Effector memory CD8-positive, alpha-beta T cell (primary cell): ENCODE measurements at places on chromosomes 12 and 14.

DNA sequence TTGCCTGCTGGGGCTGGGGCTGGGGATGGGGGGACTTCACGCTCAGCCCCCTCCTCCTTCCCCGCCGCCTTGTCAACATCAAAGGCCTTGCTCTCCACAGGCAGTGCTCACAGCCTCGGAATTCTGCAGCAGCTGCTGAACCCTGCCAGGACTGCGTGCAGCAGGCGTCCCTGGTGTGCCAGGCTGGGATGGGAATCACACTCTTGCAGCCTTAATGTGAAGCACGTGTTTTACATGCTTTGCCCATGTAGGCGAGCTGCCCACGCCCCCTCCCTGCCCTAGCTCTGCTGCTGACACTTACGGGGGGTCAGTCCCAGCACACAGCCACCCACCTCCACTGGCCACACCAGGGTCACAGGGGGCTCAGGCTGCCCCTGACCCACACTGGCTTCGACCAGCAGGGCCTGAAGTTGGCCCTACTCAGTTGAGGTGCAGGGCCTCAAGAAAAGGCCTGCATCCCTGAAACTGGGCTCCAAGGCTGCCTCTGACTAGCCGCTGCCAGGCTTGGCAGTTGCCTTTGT lies 276.2 kb upstream of the RTL1 start:
- H3K27me3 ChIP-seq: peaks cover 9% of the 10 kb centered on the region
- H3K4me3 ChIP-seq: no peak overlapping the region
- H3K4me1 ChIP-seq: no peaks in the 10 kb centered on the region
- no peak overlapping the region for H3K27ac ChIP-seq
- DNase-seq: no peak

DNA sequence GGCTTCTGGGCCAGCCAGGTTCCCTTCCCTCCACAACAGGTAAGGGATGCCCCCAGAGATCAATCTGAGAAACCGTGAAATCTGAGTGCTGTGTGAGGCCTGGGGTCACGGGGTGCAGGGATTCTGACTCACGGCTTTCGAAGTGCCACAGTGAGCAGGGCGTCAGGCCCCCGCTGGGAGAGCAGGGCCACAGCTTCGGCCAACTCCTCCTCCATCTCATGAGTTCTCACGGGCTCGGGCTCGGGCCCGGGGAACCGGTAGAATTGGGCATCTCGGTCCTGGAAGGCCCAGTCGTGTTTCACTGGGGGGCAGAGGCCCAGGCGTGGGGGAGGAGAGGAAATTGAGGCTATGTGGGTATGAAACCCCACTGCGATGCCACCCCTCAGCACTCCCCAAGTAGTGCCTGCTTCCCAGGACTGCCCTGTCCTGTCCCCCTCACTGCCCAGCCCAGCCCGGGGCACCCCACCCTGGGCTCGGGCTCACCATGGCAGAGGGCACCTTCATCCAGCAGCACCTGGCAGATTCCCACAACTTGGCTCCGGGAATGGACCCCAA lies 7.7 kb downstream of the RAPGEF3 start:
- no peak overlapping the region for H3K4me3 ChIP-seq
- no peak overlapping the region for H3K27ac ChIP-seq
- H3K36me3 ChIP-seq: no peaks in the 10 kb centered on the region
- peaks cover 31% of the 10 kb centered on the region for H3K27me3 ChIP-seq
- H3K4me1 ChIP-seq: peaks cover 13% of the 10 kb centered on the region

DNA sequence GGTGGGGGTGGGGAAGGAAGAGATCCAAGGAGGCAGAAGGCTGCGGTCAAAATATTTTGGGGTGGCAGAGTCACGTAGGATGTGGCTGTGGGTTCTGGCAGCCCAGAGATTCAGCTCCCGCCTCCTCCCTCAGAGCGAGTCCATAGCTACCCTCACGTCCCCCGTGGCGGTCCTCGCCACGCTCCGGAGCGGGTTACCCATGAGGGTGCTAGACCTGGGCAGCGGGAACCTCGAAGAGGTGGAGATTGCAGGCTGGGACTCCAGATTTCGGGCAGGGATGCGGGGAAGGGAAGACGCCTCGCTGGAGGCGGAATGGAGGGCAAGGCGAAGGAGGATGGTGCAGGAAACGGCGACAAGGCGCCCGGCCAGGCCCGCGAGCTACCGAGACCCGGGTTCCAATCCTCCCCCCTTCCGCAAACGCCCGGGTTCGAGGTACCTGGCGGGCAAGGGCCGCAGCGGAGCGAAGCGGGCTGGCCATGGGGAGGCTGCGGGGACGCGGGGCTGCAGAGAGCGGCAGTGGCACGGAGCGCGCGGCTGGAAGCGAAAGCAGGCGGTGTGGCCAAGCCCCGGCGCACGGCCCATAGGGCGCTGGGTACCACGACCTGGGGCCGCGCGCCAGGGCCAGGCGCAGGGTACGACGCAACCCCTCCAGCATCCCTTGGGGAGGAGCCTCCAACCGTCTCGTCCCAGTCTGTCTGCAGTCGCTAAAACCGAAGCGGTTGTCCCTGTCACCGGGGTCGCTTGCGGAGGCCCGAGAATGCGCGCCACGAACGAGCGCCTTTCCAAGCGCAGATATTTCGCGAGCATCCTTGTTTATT lies 46.2 kb downstream of the BCAT1 start:
- no peak overlapping the region for H3K27ac ChIP-seq
- H3K27me3 ChIP-seq: peaks cover 15% of the 10 kb centered on the region
- peak overlapping the region; percentile 87 for H3K4me3 ChIP-seq
- DNase-seq: no peak
- H3K4me1 ChIP-seq: peaks cover 17% of the 10 kb centered on the region

DNA sequence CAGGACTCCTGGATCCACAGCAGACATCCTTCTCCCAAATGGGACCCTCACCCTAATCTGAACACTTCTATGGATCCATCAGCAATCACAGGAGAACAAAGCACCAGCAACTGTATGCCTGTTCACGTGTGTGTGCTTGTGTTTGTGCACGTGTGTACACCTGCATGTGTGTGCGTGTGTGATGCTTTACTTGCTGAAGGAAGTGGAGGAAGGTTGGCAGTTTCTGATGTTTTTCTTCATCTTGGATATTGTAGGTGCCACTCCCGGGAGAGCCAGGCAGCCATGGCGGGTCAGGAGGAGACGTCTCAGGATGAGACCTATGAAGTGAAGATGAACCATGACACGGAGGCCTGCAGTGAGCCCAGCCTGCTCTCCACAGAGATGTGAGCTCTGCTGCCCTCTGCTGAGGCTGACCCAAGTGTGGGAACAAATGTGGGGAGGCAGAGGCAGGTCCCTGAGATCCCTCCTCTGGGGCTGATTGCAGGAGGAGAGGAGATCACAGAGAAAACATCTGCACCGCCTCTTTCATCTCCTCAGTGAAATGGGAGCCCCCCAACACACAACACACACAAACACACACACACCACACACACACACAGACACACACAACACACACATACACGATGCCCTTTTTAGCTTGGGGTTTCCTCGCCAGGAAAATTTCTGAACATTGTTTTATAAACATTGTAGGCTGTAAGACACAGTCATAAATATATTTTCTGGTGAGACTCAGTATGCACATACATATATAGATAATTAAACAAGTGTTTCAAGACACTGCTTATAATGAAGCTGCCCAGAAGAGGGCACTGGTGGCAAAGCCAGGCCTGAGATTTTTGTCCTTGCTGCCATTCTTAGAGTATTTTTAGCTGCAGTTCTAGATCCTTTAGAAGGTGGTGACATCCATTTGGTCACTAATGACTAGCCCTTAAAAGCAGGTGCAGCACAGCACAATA lies 112.2 kb upstream of the FKBP4 start:
- H3K4me1 ChIP-seq: peaks cover 14% of the 10 kb centered on the region
- peak overlapping the region; percentile 95 for H3K27ac ChIP-seq
- DNase-seq: peak; percentile 48
- peaks cover 13% of the 10 kb centered on the region for H3K36me3 ChIP-seq
- H3K27me3 ChIP-seq: no peaks in the 10 kb centered on the region

- H3K36me3 ChIP-seq: no peaks in the 10 kb centered on the region
- H3K27ac ChIP-seq: no peak overlapping the region
- DNase-seq: no peak
- no peaks in the 10 kb centered on the region for H3K27me3 ChIP-seq
Observed at GRCh38 chr14:68548194-68549076, 244.4 kb downstream of the ZFP36L1 start.

DNA sequence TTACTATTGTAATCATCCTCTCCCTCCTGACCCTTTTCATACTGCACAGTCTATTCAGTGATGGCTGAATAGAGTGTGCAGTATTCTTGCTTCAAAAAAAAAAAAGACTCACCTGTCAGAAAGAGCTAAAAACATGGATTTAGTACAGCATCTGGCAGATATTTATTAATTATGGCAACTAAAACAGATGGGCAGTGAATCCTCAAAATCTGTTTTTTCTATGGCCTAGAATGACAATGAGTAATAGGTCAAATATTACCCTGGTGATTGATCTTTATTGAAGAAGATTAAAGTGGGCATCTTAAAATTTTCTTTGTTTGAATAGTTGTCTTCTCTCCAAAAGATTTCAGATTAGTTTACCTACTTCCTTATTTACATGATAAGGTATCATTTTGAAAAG lies 543.6 kb downstream of the FOXG1 start:
- no peaks in the 10 kb centered on the region for H3K36me3 ChIP-seq
- no peak overlapping the region for H3K4me3 ChIP-seq
- no peak for DNase-seq
- no peaks in the 10 kb centered on the region for H3K4me1 ChIP-seq
- H3K27ac ChIP-seq: no peak overlapping the region

DNA sequence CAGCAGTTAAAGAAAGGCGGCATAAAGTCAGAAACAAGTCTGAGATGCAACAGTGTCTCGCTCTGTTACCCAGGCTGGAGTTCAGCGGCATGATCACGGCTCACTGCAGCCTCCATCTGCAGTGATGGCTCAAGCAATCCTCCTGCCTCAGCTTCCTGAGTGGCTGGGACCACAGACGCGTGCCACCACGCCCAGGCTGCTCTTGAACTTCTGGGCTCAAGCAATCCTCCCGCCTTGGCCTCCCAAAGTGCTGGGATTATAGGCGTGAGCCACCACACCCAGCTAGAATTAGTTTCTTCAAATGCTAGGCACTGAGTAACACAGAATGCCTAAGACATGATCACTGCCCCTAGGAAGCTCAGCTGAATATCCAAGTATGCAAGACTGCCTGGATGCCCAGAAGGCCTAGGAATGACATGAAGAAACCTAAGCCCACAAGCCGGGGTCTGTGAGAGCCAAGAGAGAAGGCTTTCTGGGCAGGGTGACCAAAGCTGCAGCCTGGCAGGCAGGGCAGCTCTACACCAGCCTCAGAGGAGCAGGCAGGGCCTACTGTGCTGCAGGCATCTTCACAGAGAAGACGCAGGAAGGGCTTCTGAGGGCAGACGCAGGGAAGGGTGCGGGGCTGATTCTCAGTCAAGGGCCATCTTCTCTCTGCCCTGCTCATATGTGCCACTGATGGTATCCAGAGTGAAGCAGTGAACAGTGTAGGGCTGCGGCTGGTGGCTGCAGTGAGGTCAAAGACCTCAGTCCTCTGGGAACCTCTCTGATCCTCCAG lies 4.3 kb upstream of the PPP2R5C start:
- no peak for DNase-seq
- H3K4me3 ChIP-seq: peak overlapping the region; percentile 7
- H3K36me3 ChIP-seq: peaks cover 34% of the 10 kb centered on the region
- peaks cover 23% of the 10 kb centered on the region for H3K4me1 ChIP-seq
- H3K27me3 ChIP-seq: no peaks in the 10 kb centered on the region

DNA sequence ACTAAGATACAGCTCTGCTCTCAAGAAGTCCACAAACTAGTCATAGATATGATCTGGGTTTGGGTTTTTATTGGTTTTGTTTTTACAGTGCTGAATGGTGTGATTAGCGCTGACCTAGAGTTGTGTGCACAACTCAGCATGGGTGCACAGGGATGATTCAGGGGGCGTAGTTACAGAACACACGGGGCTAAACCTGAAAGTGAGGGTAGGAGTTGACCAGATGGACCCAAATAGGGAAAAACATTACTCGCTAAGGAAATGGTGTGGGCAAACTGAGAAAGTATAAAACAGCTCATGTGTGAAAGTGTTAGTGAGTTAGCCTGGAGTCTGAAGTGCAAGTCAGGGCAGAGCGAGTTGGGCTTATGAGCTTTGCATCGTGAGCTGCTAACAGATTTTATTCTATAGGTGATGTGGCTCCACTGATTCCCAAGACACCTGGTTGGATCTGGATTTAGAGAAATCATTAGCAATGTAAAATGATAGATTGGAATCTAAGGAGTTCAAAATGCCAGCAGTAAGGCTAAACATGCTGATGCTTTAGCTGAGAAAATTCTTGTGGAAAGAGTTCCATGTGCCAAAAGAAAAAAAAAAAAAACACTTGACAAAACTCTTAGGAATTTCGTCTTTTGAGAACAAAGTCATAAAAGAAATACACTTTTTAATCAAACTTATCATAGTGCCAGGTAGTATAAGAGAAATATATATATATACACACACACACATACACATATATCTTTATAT lies 134.9 kb downstream of the SLC5A8 start:
- no peaks in the 10 kb centered on the region for H3K4me1 ChIP-seq
- no peaks in the 10 kb centered on the region for H3K27me3 ChIP-seq
- H3K27ac ChIP-seq: no peak overlapping the region
- DNase-seq: no peak

DNA sequence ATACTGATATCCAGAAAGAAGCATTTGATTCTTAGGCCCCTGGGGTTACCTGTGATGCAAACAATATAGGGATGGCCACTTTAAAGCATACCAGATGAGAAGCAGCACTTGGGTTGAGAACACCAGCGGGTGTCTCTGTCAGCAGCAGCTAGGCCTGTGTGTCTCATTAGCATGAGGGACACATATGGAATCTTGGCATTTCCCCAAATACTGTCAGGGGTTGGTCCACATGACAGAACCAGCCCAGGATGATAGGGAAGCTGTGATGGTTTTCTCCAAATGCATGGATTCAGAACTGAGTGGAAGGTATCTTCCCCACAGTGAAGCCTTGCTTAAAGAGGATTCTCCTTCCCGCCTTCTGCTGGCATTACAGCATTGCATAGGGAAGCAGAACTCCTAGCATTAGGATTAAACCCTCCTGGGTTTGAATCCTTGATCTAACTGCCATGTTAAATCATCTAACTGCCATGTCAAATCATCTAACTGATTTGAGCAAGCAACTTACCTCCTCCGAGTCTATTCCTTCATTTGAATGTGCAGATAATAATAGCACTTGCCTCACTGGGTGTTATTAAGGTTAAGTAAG lies 111.5 kb upstream of the WSCD2 start:
- peaks cover 37% of the 10 kb centered on the region for H3K27me3 ChIP-seq
- H3K27ac ChIP-seq: no peak overlapping the region
- H3K36me3 ChIP-seq: no peaks in the 10 kb centered on the region
- DNase-seq: no peak

- H3K36me3 ChIP-seq: no peaks in the 10 kb centered on the region
- no peak for DNase-seq
- H3K4me1 ChIP-seq: peaks cover 6% of the 10 kb centered on the region
- H3K27ac ChIP-seq: no peak overlapping the region
Observed at GRCh38 chr12:89833337-89834252, 125.0 kb upstream of the ATP2B1 start.

DNA sequence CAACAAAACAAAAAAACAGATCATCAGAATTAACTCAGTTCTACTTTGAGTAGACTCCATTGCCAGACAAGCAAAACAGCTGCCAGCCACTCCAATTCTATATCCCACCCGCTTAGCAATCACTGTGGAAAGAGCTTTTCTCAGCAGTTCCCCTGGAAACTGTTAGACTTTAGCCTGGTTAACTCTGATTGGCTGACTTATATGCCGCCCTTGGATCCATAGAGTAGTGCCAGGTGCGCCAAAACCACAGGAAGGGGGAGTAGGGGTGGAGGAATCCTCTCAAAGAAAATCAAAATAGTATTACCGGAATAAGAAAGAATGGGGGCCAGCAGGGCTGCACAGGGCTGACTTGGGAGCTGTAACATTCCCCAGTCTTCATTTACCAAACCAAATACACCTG lies 5.4 kb upstream of the EML5 start:
- no peaks in the 10 kb centered on the region for H3K36me3 ChIP-seq
- H3K4me1 ChIP-seq: no peaks in the 10 kb centered on the region
- no peak overlapping the region for H3K4me3 ChIP-seq
- H3K27me3 ChIP-seq: peaks cover 33% of the 10 kb centered on the region

GRCh38 chr12:121799842-121800693 lies 3.7 kb upstream of the SETD1B start:
- peak overlapping the region; percentile 81 for H3K4me3 ChIP-seq
- peaks cover 42% of the 10 kb centered on the region for H3K4me1 ChIP-seq
- H3K27me3 ChIP-seq: no peaks in the 10 kb centered on the region
